ENCODE measurements at places on chromosomes 4 and X. TPM values are rescaled to one million over a fixed set of nuclear protein-coding genes. Genes with fewer than 3 reads are reported as not detected.

The FBXL5 gene
- 69.0 TPM for total RNA-seq

The HS3ST1 gene
- total RNA-seq: 1.1 TPM

The CTAG2 gene
- total RNA-seq: not detected

The PABPC1L2A gene
- not detected for total RNA-seq

The RAB39B gene
- total RNA-seq: under 0.01 TPM

Measured in bladder microvascular endothelial cell (primary cell).